ENCODE measurements at places on chromosomes 1 and 21.
A peak's percentile ranks its signal among the peaks of the same experiment; 100 is the strongest.

GRCh38 chr1:220013497-220013896 is 32.8 kb downstream of the EPRS1 start:
- no peak for DNase-seq

GRCh38 chr1:68115308-68115707 is 64.9 kb upstream of the DIRAS3 start:
- DNase-seq: peak; percentile 9

GRCh38 chr1:240732390-240732789 is 120.4 kb upstream of the GREM2 start:
- DNase-seq: no peak

DNA sequence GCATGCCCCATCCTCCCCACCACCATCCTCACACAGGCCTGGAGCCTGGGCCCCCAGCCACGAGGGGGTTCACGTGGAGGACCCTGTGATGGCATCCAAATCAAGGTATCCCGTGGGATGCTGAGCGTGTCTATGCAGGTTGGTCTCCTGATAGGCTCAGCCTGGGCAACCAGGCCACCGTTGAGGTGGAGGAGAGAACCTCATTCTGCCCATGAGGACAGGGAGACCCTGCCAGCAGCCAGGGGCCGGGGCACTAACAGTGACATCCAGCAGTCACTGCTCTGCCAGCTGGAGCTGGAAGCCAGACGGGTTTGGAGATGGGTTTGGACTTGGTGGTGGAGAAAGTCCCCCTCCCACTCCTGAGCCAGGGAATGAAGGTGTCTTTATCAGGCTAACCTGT is 582.8 kb downstream of the MATN1 start:
- peak; percentile 16 for DNase-seq

DNA sequence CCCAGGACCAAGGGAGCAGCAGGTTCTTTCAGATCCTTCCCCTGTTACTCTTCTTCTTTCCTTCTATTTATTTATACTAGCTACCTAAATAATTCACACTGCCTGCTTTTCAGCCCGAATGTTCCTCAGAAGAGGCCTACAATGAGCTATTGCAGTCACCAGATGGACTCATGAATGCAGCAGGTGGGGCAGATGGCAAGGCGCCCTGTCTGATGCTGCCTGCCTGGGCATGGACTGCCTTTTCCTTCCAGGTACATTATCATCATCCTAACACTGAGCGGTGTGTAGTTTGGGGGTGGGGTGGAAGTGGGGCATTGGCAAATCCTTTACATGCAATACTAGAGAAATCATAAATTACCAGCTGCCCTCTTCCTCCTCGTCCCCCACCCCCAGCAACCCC is 17.6 kb downstream of the ESRRG start:
- no peak for DNase-seq

DNA sequence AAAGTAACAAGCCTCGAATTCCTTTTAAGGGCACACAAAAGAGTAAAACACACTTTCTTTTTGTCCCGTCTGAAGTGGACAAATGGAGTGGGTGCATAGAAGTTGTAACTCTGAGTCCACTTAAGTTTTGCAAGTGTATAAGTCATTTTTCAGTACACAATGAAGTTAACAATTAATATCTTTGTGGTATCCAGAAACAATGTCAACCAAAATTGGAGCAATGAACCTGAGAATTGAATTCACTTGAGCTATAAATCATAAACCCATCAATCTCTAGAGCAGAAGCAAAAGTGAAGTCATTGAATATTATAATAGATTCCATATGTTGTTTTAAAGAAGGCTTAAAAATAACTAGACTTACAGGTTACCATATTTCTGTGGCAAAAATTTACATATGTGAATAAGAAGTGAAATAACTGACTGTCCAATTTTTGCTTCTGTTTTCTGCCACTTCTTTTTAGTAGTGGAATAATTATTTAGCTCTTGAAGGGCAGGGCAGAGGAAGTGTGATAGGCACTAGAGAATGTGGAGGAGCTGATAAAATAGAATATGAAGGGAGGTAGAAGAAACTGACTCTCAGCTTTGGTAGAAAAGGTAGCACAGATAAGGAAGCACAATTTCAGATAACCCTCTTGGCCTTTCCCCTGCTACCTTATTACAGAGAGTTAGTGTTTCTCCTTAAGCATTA is 73.9 kb upstream of the RGL1 start:
- no peak for DNase-seq

DNA sequence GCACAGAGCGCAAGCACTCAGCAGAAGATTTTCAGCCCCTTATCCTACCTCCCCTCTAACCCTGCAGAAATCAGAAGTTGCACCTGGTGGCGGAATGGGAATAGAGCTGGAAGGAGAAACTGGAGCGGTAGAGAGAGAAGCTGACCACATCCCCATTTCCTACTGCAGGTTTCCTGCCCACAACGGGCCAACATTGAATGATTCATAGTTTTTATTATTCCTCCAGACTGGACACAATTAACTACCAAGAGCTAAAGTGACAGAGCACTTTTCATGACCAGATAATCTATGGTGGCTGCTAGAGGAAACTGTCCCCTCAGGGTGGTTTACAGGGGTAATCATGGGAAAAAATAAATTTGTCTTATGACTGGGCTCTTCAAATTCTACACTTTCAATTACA is 21.3 kb upstream of the LRRC8D start:
- no peak for DNase-seq

Data from endodermal cell (in vitro differentiated cells).